RWPE1 (cell line): ENCODE measurements at places on chromosomes 3 and 15.
A peak's percentile ranks its signal among the peaks of the same experiment; 100 is the strongest.

GRCh38 chr3:187066228-187066995 is 72.9 kb downstream of the RPL39L start:
- peak; percentile 59 for DNase-seq

- no peak for DNase-seq
These were observed 252.7 kb downstream of the TJP1 start for GRCh38 chr15:29569533-29570092.

- DNase-seq = no peak
These were observed 142.8 kb upstream of the PLSCR5 start for GRCh38 chr3:146747928-146748327.

DNA sequence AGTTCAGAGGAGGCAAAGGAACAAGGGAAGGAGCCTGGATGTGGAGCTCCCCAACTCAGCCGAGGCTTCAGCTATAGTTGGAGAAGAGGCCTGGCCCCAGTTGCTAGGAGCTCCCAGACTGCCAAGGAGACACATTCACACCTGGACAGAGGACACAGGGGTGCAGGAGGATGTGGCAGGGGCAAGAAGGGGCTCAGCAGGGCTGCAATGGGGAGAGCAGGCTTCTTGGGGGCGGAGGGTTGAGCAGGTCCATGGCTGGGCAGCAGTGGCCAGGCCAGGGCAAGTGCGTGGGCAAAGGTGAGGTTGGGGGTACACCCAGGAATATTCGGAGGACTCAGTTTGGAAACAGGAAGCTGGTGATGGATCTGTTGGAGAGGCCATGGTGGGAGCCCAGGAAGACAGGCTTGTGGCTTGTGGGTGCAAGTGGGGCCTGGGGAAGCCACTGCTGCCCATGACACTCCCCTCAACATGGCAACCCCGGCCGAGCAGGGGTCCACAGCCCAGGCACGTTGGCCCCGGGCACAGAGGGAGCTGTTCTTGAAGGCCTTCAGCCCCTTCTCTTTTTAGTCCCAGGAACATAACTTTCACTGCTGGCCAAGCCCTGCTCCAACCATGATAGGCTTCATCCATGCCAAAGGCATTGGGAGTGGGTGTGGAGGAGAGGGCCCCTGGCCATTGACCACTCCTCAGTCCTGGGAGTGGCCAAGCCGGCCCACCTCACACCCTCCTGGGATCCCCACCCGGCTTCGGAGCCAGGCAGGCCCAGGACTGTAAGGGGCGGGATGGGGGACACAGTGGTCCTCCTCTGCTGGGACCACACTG is 33.3 kb downstream of the TSPAN3 start:
- DNase-seq = no peak

DNA sequence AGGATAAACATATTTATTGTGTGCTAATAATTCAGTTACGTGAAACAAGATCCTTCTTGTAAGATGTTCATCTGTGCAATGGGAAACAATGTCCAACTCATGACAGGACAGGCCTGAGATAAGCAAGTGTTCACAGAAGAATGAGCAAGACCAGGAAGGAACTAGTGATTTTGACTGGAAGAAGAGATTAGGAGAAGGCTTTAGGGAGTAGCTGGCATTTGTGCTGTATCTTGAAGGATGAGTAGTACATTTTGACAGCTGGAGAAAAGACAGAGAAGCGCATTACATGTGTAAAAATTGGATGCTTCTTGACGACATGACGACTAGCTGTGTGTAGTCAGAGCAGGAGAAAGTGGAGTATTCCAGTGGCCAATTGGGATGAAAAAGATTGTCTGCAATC is 48.4 kb downstream of the GBE1 start:
- DNase-seq = no peak

GRCh38 chr3:46693038-46693891 is at the start of gene ALS2CL:
ALS2CL (minus strand) TSS chr3:46693679; CDS start chr3:46689440, 4,239 bp downstream.
- DNase-seq = peak; percentile 73

- no peak for DNase-seq
These were observed 37.1 kb upstream of the RPL35A start for GRCh38 chr3:197912741-197913476.

- no peak for DNase-seq
These were observed 138.1 kb upstream of the DAZL start for GRCh38 chr3:16743276-16743675.

DNA sequence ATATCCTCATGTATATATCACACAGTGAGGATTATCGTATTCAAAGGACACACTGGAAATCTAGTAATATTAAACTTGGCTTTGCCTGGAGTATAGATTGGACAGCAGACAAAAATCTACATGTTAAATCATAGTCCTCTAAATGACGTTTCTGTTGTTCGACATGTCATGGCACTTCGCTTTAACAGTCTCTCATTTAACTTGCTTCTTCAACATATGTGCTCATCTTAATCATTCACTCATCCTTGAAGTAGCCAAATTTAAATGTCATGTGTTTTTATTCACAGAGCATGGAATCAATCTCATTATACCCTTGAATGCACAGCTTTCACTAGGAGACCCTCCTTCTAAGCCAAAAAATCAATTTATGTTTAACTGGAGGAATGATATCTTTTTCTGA is 417.0 kb upstream of the CNTN6 start:
- no peak for DNase-seq

- no peak for DNase-seq
These were observed 99.9 kb upstream of the CCDC80 start for GRCh38 chr3:112740835-112741234.

DNA sequence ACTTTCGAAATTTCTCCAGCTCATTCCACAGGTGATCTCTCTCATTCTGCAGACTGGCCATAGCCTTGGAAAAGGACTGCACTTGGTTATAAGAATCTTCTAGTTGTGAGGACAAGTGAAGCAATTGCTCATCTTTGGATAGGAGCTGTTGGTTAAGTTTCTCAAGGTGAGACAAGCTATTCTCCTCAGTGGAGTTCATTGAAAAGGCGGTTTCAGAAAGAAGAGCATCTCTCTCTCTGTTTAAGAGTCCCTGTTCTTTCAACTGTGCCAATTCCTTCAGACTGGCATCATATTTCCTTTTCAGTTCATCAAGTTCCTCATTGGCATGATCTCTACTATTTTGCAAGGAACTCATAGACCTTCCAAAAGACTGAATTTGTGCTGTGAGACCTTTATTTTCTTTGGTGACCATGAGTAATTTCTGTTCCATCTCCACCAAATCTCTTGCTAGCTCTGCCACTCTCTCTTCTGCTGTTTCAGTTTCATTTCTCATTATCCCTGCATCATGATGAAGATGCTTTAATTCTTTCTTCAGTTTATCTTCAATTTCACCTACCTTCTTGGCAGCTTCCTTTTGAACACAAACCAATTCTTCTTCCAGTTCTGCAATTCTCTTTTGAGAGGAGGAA is 30.2 kb upstream of the HCLS1 start:
- DNase-seq = no peak

DNA sequence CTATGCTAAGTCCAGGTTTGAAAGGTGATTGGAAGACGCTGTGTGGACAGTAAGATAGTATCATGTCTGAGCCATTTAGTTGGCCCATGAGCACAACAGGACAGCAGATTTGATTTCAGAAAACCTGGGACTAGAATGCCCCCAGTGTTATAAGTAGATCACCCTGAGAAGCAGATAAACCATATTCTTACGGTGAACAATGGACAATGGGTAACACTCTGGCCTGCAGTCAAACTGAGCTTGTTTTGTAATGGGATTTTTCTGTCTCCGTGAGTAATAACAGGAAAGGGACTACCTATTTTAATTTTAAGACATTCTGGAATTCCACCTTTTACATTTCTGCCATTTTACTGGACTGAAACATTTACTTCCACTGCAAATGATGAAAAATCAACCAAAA is 71.5 kb downstream of the LDHAL6B start:
- DNase-seq = no peak

- peak; percentile 75 for DNase-seq
These were observed 10.2 kb upstream of the KCNMB3 start for GRCh38 chr3:179260949-179261765.

DNA sequence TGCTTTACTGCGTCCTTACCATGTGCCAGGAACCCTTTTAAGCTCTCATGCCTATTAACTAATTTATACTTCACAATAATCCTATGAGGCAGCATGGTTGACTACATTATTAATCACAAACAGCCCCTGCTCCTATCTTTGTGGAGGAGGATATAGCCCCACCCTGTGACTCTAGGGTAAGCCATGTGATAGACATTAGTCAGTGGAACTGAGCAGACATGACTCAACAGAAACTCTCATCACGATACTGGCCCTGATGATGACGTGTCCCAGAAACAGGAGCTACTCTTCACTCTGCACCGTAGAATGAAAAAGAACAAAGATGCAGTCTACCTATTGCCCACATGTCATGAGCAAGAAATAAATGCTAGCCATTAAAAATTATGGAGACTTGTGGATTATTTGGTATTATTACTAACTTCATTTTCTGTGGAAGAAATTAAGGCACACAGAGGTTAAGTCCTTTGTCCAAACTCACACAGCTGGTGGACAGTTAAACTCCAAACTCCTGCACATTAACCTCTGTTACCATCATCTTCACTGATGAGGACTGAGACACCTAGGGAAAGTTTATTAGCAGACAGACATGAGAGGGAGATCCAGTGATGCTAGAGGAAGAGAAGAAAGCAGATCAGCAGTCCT is 51.2 kb downstream of the CFAP20DC start:
- peak; percentile 94 for DNase-seq

DNA sequence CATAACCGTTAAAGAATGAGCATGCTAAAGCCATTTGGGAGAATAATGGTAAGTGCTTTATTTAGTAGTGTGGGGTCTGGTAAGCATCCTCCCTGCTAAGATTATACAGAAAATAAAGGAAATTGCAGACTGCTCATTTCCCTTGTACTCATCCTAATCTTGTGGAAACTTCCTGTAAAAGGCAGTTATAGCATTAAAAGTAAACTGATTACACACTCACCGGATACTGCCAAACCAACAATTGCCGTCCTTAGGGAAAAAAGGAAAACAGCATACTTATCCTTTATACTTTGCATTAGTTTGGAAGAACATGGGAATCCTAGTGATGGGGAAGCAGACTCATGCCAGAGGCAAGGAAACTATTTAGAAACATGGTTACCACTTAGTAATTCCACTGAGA is 5.3 kb upstream of the SPRED1 start:
- no peak for DNase-seq

DNA sequence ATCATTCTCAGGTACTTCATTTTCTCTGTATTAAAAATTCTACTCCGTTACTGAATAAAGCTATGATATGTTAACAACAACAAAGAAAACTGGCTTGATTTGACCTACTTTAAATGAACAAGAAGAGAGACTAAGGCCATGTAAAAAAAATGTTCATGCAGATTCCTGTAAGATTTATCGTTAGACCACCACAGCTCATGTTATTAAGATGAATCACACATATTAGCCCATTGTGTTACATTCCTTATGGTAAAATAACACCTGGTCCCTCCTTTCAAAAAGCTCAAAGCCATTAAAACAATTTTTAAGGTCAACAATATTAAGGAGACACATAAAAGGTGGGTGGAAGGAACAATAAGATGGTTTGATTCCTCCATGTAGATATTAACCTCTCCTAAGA is 6.3 kb downstream of the THOC7 start:
- DNase-seq = no peak

GRCh38 chr3:196238612-196239560 is 22.6 kb downstream of the SLC51A start:
- no peak for DNase-seq

DNA sequence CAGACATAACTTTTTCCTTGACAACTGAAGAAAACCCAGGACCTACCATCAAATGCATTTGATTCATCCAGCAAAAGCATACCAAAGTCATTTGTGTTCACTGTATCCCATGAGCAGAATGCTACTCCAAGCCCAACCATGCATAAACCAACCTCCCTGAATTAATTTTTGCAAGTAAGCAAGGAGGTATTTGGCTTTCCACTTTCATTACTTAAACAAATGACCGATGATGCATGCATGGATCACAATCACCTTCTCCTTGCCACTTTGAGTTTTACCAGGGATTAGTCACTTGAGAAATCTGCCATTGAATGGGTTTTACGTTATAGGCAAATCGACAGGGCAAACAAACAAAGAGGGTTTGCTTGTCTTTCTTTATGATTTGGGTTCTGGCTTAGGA is 214.8 kb downstream of the FMN1 start:
- no peak for DNase-seq

GRCh38 chr3:6862041-6862879 is 1.3 kb downstream of the GRM7 start:
- no peak for DNase-seq

DNA sequence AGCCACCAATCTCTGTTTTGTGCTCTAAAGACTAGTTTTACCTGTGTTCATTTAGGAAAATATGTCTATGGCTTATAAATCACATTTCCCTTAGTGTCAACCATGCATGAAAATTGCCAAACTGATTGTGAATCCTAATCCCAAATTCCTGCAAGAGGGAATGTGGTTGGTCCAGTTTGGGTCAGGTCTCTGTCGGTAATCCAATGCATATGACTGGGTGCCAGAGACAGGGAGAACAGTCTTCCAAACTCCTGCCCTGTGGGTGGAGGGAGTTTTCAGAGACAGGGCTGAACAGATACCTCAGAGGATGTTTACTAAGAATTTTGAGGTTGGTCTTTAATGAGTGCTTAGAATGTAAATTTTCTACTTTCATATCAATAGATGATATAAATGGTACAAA is 300.5 kb upstream of the ARL6 start:
- DNase-seq = no peak

DNA sequence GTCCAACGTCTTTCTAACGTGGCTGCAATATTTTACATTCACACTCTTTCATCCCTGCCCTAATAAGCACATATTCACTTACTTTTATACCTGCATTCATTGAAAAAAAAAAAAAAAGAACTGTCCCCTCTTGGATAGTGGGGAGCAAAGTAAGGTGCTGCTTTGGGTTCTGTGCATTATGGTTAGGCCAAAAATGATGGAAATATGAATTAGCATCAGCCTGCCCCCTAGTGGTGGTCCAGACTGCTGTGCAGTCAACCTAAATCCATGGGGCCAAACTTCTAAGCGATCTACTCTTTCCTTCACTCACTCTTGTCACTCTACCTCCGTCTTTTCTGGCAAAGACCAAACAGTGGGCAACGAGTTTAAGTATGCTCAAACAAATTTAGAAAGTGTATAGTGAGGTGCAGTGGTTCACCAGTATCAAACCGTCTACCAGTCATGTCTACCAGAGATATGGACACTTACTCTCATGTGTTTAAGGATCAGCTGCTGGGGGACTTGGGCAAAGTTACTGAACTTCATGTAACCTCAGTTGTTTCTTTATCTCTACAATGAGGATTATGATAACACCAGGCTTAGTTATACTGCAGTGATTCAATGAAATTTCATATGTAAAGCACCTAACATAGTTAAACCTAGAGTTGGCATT is 61.5 kb upstream of the GRM7 start:
- DNase-seq = no peak

- no peak for DNase-seq
These were observed 36.6 kb downstream of the RFX7 start for GRCh38 chr15:56207092-56207491.
